ENCODE measurements at places on chromosomes 6 and 20.
A peak's percentile ranks its signal among the peaks of the same experiment; 100 is the strongest.

- DNase-seq: no peak
Measured at GRCh38 chr6:111472933-111473435, 10.0 kb downstream of the REV3L start.

DNA sequence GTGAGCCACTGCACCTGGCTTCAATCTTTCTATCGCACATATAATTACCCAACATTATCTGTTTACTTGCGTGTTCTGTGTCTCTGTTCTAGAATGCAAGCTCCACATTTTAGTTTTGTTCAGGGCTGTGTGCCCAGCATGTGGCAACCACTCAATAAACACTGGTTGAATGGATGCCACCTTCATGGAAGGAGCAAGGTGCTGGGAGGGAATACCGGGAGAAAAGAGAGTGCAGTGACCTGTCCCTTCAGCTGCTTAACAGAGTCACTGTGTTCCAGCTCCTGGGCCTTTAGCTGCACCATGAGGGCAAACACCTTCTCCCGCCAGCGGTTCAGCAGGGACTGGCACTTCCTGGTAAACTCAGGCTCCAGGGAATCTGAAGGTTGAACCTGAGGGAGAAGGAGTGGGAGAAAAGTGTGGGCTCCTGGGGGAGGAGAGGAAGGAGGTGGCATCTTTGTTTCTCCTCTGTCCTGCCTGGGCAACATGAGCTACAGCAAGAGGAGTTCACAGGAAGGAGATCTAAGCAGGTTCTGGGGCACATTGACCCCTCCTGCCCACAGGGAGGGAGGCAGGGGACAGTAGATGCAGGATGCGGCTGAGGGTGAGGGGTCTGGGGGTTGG lies 7.7 kb downstream of the CCHCR1 start:
- DNase-seq: no peak

DNA sequence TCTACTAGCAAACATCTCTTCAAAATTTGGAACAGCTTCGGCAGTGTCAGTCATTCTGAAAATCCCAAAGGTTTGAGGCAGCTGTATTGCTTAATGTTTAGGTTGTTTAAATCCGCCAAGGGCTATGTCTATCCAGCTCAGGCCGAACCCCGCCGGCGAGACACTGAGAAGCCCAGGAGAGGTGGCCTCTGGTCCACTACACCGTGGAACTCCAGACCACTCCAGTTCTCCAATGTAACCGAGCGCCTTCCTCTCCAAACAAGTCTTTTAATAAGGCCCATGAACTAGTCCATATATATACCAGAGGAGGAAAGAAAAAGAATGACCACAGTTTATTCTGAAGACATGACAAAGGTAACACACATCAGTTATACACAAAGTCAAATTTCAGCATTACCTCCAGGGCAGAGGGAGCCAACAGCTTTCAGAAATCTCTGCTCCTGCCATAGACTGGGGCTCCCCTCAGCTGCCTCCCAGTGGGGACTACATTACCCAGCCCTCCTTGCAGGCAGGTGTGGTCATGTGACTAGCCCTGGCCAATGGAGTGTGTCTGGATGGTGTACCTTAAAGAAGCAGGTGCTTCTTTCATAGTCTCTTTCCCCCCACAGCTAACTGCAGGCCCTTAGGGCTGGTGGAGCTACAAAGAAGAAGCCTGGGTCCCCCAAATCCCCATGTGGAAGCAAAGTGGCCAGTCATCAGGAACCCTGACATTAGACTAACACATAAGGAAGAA lies at the start of gene RAMACL:
Gene RAMACL, minus strand, starts transcription at position 255 of the 733 bp plus-strand sequence. Its CDS starts 201 bp downstream, at position 54.
- DNase-seq: no peak

GRCh38 chr20:39800111-39800510 lies 838.0 kb downstream of the DHX35 start:
- DNase-seq: no peak

DNA sequence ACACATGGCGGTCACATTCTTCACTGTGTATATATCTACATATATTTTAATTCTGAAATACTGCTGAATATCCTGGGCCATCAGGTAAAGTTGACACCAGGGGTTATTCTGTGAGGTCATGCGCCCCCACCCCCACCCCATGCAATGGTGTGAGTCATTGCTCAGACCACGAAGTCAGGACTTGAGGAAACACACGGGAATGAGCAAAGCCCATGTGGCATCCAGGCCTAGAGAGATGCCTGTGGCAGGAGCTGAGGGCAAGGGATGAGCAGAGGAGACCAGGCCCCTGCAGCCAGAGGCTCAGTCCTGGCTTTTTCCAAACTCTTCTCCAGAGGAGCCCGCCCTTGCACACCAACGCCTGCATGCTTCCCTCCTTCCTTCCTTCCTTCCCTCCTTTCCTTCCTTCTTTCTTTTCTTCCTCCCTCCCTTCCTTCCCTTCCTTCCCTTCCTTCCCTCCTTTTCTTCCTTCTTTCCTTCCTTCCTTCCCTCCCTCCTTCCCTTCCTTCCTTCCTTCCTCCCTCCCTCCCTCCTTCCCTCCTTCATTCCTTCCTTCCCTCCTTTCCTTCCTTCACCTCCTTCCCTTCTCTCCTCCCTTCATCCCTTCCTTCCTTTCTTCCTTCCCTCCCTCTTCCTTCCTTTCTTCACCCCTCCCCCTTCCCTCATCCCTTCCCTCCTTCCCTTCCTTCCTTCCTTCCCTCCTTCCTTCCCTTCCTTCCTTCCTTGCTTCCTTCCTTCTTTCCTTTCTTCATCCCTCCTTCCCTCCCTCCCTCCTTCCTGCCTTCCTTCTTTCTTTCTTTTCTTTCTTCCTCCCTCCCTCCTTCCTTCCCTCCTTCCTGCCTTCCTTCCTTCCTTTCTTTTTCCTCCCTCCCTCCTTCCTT lies 72.0 kb upstream of the INSM1 start:
- no peak for DNase-seq

DNA sequence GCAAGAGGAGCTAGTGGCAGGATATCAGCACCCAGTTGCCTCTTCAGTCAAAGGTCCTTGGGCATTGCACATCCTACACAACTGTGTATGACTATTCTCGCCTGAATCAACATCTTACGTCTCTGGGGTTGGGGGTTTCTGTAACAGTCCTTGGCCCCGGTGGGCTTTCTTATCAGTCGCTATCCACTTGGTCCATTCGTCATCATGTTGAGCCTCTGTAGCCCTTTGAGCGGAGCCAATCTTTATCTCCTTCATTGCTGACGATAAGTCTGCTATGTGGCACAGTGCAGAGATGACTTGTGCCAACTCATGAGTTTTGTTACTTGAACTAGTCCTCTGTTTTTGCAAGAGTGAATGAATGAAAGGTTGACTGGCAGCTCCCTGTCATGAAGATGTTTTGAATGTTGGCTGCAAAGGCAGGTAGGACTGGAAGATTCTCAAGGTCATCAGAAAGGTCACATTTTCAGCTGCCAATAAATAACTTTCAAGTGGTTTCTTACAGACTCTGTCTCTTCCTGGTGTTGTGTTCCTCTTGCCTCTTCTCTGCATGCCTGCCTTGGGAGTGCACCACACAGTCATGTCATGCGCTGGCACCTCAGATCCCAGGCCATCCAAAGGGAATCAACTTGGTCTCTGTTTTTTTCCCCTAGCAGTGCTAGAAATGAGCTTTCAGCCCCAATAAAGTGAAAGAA lies 238.9 kb downstream of the SLC24A3 start:
- no peak for DNase-seq

GRCh38 chr20:46789339-46790028 lies 80.0 kb downstream of the SLC2A10 start:
- no peak for DNase-seq

DNA sequence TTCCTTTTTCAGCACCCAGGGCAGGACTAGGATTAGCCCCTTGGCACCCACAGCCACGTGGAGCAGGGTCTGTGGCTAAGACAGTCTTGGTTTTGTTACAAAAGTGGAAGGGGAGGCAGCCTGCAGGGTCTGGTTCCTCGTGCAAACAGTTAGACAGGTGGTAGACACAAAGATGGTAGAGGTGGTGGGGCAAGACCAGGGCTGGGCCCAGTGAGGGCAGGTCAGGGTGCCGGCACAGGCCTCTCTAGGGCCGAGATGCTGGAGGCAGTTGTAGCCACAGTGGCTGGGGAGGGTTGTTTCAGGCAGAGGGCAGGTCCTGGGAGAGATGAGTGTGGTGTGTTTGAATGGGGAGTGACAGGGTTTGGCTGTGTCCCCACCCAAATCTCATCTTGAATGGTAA lies 161.6 kb downstream of the SMOC2 start:
- no peak for DNase-seq

DNA sequence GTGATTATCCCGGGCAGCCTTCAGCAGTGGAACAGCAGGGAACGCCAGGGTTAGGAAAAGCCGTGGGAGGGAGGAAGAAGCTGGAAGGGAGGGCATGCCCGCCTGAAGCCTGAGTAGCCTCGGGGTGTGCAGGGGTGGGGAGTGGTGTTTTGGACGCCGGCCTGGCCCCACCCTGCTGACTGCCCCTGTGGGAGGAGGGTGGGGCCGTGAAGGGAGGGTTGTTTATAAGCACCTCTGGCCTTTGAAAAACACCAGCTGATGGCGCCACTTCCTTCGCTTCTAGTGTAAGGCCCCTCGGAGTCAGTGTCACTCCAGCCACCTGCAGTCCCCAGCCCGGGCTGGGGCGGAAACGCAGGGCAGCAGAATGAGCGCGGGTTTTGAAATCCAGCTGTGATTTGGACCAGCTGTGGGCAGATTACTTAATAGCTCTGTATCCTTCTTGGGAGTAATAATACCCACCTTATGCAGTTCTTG lies 52.8 kb upstream of the BMP6 start:
- no peak for DNase-seq

DNA sequence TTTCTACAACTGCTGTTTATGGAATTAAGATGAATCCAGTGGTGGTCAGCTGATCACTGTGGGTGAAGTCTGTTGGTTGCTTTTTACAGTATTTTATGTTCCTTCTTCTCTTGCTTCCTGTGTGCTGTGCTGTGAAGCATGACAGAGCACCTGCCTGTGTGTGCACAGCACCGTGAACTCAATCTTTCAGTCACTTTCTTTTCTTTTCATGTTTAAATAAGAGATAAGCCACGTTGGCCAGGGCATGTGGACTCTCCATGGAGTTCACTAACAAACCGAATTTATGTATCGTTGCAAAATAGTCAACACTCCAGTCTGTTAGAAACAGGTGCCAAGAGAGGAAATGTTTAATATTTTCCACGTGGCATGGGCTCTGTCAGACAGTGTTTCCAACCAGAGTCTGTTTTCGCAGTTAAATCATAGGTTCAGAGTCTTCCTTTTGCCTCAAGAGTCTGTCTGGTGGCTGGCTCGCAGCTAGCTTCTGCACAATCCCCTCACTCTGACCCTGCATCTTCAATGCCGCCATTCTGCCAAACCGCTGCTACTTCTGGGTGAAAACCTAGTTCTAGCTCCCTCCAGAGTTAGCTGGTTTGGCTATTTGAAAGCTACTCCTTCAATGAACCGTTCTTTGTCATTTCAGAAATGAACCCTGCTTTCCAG lies 73.2 kb downstream of the QRSL1 start:
- no peak for DNase-seq

- DNase-seq: no peak
Measured at GRCh38 chr6:87209812-87210211, 54.4 kb downstream of the ZNF292 start.

DNA sequence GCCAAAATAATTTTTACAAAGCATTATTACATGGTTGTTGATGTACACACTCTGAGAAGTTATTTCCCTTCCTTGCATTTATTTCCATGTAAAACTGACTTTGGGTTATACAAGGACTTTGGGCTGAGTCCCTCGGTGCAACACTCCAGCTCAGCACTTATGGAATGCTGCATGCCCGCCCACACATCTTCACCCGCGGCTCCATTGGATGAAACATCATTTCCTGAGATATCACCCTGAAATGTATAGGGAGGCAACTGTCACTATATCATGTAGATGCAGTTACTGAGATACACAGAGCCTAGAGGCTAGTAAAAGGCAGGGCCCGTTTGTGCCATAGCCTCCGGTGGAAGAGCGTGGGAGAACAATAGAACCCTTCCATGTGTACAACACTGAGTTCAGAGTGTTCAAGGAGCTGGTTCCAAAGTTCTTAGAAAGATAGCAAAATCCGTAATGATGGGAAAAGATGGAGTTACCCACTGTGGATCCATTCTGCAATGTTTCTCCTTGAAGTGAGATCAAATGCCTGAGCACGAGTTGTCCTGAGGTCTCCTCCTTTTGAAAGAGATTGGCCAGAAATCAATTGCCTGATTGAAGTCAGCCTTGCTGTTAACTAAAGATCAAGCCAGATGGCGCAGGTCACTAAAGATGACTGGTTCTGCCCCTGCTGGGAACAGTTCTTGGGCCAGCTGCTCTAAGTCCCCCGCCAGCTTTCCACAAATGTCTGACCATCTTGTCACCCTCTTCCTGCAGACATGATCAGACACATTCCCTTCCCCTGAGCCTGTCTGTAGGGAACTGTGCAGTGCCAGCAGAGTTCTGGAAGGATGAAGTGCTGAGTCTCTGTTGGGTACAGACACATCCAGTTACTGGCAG lies 100.9 kb upstream of the IYD start:
- no peak for DNase-seq

- no peak for DNase-seq
Measured at GRCh38 chr6:67630146-67630545, 1004.9 kb upstream of the ADGRB3 start.

DNA sequence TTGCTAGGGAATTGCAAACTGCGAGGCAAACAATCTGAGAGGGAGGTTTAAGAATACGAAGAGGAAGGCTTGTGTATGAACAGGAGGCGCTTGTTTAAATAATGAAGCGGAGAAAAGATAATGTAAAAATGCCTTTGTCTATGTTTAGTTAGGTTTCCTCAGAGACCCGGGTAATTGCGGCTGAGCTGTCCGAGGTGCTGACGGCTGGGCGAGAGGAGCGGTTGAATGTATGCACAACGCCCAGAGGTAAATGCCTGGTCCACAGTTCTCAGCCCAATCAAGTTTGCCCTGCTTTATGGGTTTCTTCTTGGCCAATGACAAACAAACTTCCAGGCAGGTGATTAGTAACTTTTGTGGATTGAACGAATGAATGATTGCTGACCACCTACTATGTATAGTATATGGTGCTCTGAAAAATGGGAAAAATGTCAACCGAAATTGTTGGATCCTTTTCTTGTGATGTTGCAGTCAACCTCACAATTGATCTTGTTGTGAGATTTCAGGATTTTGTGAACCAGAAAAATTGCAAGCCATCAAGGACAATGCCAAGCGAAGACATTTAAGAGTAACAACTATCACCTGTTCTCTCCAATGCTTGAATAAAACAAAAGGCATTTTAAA lies 38.3 kb upstream of the SLC32A1 start:
- DNase-seq: no peak

DNA sequence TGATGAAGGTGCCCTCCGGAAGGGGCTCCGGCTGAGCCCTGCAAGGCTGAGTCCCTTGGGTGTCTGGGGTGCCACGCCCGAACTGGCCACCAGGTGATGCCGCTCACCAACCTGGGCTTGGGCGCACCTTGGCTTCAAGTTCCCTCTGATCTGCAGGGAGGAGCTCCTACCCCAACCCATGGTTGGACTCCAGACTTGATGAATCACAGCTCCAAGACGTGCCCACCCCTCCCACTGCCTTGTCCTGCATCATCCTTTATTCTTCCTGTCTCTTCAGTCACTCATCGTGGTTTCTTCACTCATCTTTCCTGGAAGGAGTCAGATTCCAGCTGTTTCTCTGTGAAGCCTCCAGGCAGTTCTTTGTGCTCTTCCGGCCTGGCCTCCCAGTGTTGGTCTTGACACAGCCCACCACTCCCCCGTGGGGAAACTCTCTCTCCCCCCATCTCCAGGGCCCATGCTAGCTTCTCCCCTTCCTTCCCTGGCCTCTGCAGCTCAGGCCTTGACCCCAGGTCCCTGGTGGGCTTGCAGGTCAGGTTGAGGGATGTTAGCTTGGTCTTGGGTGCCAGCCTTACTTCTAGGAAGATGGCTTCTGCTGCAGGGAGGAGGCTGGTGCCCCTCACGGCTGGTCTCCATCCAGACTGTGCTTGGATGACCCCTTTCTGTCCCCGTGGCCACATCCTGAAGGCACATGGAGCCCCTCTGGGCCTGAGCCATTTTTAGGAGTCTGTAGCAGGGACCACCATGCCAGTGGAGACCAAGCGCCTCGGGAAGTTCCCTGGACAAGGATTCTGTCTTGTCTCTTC lies 2.6 kb upstream of the ZBP1 start:
- DNase-seq: peak; percentile 62
